Testis (tissue), 5 donors: ENCODE measurements at places on chromosomes 3 and 15.

- peak; percentile 72 for DNase-seq
Measured at GRCh38 chr3:36868614-36869436, 76.0 kb downstream of the TRANK1 start.

- no peak for DNase-seq
Measured at GRCh38 chr3:98680723-98681122, 82.4 kb upstream of the ST3GAL6 start.

- no peak for DNase-seq
Measured at GRCh38 chr3:85801955-85802354, 843.2 kb downstream of the CADM2 start.

DNA sequence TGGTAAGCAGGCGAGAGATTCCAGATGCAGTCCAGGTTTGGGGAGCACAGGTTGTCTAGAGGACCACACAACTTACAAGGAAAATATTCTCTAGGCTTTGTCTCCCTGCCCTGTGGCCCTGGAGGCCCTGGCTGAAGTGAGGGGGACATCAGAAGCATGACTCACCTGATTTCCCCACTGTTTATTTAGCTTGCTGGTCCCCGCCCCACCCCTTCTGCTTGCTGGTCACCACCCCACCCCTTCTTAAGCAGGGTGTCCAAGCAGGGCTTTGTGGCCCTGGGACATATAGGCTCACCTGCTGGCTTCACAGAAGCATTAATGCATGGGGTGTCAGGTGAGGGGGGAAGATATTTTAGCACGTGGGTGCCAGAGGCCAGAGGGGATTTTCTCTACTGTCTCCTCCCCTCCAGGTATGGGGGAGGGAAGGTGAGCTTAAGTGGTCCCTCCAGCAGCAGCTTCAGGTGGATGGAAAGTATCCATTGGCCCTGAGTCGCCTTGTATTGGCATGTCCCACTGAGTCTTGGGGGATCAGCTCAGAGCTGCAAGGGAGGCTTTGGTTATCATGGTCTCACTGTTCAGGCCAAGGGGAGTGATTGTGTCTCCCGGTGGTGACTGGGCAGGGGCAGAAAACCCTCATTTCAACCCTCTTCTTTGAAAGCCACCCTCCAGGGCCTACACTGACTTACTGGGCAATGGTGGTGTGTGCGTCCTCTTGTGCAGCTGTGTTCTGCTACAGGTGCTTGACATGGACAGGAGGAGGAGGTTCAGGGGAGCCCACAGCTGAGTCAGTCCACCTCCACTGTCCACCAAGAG lies 49.8 kb downstream of the GASK1A start:
- DNase-seq: no peak

GRCh38 chr3:54577313-54577712 lies 350.5 kb downstream of the LRTM1 start:
- DNase-seq: no peak

DNA sequence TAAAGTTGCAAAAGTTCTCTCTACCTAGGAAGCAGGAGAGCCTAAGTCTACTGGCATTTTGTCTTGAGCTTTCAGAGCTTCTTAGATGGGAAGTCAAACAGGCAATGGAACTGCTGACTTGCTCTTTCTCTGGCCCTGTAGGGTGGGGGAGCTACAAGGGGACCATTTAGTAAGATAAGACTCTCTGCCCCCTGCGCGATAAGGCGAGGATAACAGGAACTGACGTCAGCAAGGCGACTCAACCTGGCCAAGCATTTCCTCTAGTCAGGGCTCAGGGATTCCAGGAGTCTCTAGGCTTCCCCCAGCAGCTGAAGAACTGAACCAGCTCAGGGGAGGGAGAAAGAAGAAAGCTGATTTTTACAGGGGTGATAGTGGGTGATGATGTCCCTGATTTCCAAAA lies 5.8 kb downstream of the RARB start:
- DNase-seq: peak; percentile 37

DNA sequence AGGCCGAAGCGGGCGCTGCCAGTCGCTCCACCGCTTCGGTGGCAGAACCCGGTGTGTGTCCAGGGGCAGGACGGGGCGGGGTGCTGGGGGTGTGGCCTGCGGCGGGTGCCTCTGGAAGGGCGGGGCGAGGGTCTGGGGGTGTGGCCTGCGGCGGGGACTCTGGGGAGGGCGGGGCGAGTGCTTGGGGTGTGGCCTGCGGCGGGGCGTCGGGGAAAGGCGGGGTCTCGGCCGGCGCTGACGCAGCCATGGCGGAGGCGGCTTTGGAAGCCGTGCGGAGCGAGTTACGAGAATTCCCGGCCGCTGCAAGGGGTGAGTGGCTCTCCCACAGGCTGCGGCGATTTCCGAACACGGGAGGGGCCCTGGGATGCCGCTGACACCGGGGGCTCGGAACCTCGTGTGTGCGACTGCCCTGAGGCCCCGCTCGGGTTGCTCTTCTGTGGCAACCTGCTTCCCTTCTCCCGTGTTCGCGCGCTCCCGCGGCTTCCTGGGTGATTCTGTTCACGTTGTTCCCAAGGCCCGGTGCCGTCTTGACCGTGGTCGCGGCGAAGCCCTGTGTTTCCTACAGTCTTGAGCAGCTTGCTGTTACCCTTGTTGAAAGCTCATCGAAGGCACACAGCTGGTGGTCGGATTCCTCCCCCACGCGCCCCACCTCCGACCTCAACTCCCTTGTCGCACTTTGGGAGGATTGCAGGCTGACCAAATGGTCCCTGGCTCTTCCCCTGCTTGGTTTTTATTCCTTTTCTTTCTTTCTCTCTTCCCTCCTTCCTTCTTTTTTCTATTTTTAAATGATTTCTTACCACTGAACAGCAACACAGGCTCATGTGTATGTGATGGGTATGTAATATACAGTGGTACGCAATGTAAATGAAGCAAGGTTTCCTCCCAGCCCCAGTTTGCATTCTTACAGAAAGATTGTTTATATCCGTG lies at the start of gene JMJD7:
JMJD7 (plus strand) TSS at position 213 of the 927 bp plus-strand sequence; CDS start at position 246, 33 bp downstream.
- DNase-seq: peak; percentile 96

GRCh38 chr15:101059381-101060341 lies 140.5 kb downstream of the LRRK1 start:
- peak; percentile 10 for DNase-seq

GRCh38 chr15:91954292-91954691 lies 100.8 kb downstream of the SLCO3A1 start:
- DNase-seq: no peak

- DNase-seq: no peak
Measured at GRCh38 chr15:44788748-44789147, 52.4 kb downstream of the TRIM69 start.

GRCh38 chr3:82509951-82510603 lies 748.6 kb upstream of the GBE1 start:
- DNase-seq: no peak

DNA sequence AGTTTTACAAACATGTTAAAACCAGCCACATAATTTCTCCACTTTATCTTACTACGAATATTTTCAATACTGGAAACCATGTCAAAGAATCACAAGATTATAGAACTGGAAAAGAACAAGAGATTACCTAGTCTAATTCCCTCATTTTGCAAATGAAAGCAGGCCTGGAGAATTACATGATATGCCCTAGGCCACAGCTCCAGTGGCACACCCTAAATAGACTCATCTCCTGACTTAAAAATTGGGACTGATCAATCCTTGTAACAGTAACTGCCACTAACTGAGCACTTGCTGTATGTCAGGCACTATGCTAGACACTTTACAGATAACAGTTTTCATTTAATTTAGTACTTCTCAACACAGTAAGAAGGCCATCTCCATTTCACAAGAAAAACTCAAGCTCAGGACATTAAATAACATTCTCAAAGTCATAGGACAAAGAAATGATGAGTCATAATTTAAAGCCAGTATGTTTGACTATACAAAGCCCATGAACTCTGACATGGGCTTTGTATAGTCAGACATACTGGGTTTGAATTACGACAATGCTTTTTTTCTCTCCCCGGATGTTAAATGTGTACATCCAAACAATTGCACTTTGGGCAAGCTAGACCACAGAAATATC lies 9.4 kb downstream of the IGSF11 start:
- DNase-seq: no peak

DNA sequence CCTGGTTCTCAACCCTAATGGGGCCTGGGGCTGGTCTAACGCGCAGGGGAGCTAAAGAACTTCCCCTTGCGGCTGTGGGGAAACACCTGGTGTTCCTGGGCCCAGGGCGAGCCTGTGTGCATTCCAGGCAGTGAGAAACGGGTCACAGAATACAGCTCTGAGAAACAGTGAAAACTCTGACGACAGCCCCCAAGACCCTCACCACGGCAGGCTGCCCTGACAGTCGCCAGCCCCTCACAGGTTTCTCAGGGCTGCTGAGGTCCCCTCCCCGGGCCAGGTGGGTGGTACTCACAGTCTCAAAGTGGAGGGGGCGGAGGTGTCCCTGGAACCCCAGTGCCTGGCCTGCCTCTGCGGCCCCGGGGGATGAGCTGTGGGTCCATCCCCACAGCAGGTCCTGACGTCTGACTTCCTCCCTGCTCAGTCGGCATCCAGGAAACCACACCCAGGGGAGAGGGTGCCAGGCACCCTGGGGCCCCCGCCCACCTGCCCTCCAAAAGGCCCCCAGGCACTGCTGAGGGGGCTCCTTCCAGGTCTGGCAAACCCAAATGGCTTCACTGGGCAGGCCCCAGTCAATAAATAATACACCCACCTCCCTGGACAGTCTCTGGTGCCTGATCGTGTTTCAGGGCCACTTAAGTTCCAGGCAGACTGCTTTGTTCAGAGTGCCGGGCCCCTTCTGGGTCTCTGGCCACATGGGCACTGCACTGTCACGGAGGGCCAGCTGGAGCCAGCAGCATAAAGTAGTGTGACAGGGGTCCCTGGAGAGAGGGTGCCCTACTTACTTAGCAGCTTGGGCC lies 57.7 kb downstream of the IQSEC1 start:
- DNase-seq: no peak

GRCh38 chr3:10389995-10390394 lies 69.1 kb upstream of the SEC13 start:
- no peak for DNase-seq

DNA sequence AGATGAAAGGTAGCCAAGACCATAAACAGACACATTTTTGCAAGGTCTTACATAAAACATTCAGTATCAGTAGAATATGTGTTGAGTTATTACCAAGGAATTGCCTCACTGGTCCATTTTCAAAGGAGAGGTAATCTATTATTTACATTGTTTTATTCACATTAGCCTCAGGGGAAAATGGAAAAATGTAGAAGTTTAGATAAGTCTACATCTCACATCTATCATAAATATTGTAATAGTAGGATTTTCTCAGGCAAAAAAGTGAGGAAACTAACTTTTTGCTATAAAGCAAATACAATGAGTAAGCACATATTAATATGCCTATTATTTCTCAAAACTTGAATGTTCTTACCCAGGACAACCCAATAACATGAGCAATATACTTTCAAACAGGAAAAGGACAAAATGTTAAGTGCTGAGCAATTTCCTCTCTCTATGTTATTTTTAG lies 184.6 kb upstream of the AGTR1 start:
- DNase-seq: no peak

- DNase-seq: no peak
Measured at GRCh38 chr3:88334187-88334868, 184.6 kb downstream of the C3orf38 start.

DNA sequence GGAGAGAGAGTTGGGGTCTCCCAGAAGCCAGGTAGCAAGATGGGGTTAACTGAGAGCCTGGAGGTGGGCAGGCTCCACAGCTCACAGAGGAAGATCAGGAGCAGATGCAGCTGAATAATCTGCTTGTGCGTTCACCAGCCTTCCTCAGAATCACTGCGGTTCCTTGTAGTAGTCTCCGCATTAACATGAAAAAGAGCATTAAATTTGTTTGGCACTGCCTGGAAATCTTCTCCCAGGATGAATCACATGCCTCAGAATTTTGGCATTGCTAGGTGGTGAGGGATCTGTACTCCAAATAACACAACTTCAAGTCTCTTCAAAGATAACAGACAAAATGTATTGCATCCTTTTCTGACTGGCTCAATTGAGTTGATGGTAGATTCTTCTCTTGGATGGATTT lies 700.6 kb upstream of the ARRDC4 start:
- no peak for DNase-seq

- DNase-seq: peak; percentile 15
Measured at GRCh38 chr15:87981969-87982368, 274.6 kb downstream of the NTRK3 start.

DNA sequence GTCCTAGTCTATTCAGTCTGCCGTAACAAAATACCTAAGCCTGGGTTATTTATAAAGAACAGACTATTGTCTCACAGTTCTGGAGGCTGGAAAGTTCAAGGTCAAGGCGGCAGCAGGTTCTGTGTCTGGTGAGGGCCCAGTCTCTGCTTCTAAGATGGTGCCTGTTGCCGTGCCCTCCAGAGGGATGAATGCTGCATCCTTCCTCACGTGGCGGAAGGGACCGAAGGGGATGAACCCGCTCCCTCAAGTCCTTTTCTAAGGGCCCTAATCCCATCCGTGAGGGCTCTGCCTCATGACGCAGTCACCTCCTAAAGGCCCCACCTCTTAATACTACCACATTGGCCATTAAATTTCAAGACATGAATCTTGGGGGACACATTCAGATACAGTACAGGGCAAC lies 133.7 kb downstream of the CHSY1 start:
- no peak for DNase-seq

DNA sequence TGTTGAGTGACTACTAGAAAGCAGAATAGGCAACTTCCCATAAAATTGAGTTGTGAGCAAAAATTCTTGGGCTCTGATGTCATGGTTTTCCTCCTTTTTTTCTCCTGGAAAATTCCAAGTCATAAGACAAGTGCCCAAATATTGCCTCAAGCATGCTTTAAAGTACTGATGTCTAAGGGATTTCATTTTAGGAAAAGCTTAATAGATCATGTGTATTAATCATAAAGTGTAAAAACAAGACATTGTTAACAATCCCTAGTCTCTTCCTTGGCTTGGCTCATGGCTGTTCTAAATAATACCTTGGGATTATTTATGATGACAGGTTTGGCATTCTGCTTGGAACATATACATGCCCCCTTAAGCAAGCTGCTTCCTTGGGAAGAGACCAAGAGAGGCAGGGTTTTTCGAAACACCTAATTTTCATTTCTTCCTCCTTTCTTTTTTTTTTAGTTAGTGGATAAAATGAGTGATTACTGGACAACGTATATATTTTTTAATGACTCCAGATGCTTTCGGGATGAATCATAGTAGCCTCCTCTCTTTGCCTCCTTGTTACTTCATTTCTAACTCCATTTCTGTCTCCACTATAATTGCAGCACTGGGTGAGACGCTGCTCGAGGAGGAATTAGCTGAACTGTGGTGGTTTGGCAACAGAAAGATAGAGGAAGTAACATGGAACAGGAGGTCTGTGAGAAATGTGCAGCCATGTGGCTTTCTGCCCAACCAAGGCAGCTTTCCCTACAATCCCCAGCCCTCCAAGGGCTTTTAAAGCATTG lies 104.9 kb downstream of the TPRG1 start:
- peak; percentile 22 for DNase-seq

DNA sequence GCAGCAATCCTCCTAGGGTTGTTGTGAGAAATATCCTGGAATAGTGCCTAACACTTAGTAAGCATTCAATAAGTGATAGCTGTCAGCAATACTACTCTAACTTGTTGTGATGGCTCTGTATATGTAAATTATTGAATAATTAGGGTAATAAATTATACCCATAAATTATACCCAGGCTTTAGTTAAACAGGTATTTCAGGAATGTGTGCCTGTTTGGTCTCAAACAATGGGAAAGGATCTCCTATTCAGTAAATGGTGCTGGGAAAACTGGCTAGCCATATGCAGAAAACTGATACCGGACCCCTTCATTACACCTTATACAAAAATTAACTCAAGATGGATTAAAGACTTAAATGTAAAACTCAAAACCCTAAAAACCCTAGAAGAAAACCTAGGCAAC lies 14.8 kb upstream of the ARNT2 start:
- DNase-seq: no peak

- no peak for DNase-seq
Measured at GRCh38 chr3:116384717-116385116, 60.6 kb downstream of the LSAMP start.
